H7 (cell line): ENCODE measurements at places on chromosomes 1 and 21.
A peak's percentile ranks its signal among the peaks of the same experiment; 100 is the strongest.

GRCh38 chr1:41758904-41759548, 159.7 kb downstream of the HIVEP3 start:
- DNase-seq = no peak

DNA sequence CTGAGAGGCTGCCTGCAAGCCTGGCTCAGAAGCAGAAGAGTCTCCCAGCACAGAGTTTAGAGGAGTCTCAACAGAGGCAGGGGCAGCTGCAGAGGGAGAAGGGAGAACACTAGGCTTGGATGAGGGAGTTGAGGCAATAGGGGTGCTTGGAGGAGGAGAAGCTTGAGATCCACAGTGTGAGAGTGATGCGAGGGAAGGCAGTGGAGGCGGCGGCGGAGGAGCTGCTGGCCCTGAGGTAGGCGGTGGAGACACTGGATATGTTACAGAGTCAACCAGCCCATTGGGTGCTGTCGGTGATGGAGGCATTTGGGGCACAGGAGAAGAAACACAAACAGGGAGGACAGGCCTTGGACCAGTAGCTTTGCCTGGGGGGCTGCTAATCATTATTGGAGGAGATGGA, 89.4 kb upstream of the LBR start:
- no peak for DNase-seq

DNA sequence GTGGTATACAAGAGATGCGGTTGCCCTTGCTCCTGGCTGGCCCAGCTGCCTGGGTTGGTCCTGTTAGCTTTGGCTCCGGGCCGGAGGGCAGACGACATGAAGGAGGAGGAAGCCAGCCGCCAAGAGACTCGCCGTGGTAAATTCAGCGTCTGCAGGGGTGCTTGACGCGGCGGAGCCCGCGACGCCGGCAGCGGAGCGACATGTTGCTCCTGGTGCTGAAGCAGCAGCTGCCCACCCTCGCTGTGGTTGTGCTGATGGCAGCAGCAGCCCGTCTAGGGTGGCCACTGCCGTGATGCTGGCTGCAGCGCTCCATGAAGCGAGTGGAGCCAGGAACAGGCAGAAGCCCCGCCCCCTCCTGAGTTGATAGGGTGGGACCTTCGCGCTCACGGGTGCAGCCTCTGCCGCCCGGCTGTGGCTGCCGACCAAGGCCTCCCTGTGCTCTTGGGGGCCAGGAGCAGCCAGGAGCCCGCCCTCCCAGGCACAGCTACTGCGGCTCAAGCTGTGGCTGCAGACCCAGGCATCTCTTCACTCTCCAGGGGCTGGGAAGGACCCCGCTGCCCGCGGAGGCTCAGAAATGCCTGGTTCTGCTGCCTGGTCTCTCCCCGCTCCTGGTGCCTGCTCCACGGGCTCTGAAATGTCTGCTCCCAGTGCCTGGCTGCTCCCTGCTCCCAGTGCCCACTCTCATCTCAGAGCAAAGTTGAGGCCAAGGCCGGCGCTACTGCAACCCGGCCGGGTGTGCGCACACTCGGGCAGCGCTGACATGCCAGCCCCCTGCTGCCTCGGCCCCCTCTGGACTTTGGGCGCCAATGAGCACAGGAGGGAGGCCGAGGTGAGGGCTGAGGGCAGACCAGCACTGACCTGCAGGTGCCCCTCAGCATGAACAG, 4.4 kb upstream of the ZNF692 start:
- DNase-seq = peak; percentile 87

- peak; percentile 50 for DNase-seq
Observed at GRCh38 chr21:45163413-45164123, 89.2 kb downstream of the ADARB1 start.

DNA sequence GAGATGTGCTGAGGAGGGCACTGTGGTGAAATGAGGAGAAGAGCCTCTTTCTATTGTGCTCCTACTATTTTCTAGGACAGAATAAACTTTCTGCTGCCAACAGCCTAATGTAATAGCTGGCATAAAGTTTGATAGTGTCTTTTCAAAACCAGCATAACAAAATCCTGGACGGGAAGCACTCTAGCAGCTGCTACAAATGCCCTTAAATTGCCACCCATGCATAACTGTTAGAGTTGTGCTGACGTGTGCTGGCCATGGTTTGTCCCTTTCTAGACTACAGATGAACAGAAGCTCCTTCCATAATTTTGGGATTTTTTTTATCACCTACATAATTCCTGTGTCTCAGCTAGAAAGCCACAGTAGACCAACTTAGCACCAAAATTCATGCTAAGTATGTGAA, 88.5 kb upstream of the DEPDC1 start:
- no peak for DNase-seq

- peak; percentile 87 for DNase-seq
Observed at GRCh38 chr1:203629507-203630082, 3.0 kb downstream of the ATP2B4 start.

DNA sequence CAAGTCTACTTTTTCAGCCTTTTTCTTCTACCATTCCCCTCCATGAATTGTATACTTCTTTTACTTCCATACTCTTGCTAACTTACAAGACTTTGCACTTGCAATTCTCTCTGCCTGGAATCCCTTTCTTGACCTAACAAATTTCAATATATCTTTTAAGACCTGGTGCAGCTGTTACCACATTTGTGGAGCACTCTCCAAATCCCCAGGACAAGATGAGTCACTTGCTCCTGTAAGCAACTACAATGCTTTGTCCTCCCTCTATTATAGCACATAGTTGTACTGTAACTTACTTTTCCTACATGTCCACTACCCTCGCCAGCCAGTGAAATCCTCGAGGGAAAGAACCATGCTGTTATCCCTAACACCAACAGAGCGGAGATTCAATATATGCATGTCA, 43.1 kb downstream of the WARS2 start:
- DNase-seq = no peak

GRCh38 chr1:105072850-105073249, 1323.2 kb downstream of the AMY1C start:
- peak; percentile 0 for DNase-seq

- no peak for DNase-seq
Observed at GRCh38 chr21:26072666-26073615, 97.6 kb downstream of the APP start.

GRCh38 chr1:56404561-56405030, 174.8 kb downstream of the PLPP3 start:
- DNase-seq = no peak

DNA sequence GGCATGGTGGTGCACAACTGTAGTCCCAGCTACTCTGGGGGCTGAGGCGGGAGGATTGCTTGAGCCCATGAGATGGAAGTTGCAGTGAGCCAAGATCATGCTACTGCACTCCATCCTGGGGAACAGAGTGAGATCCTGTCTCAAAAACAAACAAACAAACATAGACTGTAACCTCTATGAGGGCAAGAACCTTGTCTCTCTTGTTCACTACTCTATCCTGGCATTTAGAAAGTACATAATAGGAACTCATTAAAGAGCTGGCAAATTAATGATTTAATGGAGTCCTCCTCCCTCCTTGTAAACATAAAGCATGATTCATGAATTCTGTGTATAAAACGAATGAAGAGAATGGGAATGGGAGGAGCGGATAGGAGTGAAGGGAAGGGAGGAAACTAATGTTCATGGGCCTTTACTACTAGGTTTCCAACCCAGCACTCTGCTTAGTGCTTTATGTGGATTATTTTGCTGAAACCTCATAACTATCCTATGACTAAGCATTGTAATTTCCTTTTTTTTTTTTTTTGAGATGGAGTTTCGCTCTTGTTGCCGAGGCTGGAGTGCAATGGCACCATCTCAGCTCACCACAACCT, 8.6 kb downstream of the LMOD1 start:
- no peak for DNase-seq

DNA sequence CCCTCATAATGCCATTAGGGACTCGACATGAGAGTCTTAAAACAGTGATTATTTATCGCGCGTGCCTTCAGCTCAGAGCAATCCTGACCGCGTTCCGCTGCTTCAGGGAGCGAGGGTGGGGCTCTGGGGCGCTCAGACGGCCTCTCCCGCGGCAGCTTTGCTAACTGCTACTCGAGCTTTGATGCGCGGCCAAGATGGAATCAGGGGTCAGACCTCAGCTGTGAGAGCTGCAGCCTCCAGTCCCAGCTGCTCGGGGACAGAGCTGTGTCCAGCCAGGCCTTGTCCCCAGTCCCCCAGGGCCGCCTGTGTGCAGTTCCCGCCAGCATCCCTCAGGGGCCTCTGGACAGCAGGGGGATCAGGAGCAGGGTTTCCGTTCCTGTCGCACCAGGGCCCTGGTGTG, 104.6 kb upstream of the TTC34 start:
- no peak for DNase-seq

DNA sequence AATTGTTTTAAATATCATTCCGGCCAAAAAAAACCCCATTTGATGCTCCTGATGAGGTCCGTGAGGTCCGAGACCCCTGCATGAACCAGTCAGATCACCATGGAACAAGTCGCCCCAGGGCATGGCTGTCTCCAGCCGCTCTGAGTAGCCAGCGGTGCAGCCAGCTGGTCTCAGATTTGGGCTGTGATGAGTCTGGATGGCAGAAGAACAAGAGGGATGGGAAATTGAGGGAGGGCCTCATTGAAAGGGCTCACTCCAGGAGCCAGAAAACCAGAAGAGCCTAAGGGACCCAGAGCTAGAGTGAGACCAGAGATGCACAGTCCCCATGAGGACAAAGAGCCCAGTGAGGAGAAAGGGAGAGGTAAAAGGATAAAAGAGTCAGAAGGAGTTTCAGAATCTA, 174.0 kb downstream of the TOMM20 start:
- DNase-seq = no peak

GRCh38 chr1:150548632-150549495, at the start of gene ADAMTSL4:
TSS of gene ADAMTSL4 (plus strand) at chr1:150549408. CDS start at chr1:150552289, 2,881 bp downstream.
- DNase-seq = peak; percentile 92

DNA sequence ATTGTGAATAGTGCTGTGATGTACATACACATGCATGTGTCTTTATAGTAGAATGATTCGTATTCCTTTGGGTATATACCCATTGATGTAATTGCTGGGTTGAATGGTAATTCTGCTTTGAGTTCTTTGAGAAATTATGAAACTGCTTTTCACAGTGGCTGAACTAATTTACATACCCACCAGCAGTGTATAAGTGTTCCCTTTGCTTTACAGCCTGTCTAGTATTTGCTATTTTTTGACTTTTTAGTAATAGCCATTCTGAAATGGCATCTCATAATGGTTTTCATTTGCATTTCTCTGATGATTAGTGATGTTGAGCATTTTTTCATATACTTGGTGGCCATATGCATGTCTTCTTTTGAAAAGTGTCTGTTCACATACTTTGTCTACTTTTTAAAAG, 54.5 kb upstream of the FAM78B start:
- no peak for DNase-seq

DNA sequence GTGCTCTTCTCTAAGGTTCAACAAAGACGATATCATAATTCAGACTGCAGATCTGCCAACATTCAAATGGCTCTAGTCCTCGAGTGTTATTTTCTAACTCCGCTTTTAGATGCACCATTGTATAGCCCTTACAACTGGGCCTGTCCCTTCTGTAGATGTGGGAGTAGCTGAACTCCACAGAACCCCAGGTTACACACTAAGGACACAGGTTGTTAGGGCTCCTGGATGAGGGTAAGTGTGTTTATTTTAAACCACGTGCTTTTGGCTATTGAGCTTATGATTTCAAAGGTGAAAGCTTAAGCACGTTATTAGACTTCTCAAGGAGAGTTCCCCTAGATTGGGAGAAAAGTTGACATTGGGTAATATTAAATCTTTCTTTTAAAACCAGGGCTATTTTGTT, 64.7 kb downstream of the MPZL1 start:
- DNase-seq = no peak

DNA sequence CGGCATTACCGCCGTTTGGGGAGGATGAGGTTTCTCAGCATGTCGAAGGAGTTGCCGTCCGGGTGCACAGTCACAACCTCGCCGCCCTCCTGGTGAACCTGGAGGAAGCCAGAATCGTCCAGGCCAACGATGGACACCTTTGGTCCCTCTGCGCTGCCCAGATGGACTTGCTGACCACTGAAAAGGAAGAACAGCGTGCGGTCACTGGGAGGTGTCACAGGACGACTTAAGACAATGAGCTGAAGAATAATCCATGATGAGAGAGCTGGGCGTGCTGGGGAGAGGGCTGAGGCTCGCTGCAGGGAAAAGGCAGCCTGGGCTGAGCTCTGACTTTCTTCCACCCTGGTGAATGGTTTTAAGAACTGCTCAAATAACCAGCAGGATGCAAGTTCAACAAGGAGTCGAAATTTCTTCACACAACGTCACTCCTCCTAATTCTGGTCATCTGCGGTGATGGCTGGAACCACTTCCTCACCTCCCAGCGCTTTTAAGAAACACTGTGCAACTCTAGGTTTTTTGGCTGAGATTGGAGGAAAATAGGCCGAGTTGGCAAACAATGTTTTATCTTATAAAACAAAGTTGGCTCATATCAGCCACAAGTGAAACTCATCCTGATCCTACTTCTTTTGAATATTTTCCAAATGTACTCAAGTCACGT, 55.5 kb downstream of the SIM2 start:
- no peak for DNase-seq

DNA sequence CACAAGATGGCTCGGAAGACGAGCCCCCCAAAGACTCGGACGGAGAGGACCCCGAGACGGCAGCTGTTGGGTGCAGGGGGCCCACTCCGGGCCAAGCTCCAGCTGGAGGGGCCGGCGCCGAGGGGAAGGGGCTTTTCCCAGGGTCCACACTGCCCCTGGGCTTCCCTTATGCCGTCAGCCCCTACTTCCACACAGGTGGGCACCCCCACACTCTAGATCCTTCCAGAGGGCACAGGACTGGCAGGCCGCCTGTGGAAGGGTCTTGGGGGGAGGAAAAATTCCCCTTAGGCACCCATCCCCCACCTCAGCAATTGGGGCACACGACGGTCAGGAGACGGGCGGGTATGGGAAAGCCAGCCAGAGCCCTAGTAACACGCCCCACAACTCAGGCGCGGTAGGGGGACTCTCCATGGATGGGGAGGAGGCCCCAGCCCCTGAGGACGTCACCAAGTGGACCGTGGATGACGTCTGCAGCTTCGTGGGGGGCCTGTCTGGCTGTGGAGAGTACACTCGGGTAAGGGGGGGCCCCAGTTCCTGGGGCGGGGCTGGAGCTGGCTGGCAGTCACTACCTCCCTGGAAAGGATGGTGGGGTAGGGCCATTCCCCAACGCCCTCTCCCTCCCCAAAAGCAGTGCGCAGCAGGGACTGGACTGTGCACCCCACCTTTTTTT, 16.1 kb downstream of the NOC2L start:
- peak; percentile 85 for DNase-seq
